ENCODE measurements at places on chromosomes 12 and 14.
A peak's percentile ranks its signal among the peaks of the same experiment; 100 is the strongest.

DNA sequence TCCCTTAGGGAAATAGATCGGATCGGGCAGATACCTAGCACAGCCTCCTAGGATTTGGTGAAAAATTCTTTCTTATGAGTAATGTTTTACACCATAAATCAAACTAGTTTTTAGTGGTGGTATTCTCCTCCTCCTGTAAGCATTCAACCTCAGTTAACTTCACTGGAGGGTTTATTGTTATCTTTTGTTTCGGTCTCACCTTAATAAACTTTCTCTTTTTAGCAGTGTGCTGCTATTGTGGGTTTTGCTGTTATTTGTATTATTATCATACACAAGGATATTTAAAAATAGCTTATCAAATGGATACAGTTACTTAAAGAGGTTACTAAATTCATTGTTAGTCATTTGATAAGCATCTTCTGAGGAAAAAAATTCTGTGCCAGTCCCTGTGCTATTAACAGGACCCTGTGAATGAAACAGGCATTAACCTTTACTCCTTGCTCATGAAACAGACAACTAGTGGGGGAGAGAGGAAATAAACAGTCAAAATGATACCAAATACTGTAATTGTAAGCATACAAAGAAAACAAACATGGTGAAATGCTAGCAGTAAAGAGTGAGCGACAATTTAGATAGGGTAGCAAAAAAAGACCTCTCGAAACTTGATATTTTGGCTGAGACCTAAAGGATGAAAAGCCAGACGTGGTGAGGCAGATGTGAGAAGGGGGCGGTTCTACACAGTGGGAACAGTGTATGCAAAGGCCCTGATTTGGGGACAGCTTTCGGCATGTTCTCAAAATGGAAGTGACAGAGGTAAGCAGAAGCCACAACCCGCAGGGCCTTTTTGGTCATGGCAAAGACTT is 178.7 kb upstream of the SOX5 start:
- DNase-seq = no peak

- no peak for DNase-seq
These were observed 104.6 kb downstream of the EFCAB11 start for GRCh38 chr14:89849931-89850330.

DNA sequence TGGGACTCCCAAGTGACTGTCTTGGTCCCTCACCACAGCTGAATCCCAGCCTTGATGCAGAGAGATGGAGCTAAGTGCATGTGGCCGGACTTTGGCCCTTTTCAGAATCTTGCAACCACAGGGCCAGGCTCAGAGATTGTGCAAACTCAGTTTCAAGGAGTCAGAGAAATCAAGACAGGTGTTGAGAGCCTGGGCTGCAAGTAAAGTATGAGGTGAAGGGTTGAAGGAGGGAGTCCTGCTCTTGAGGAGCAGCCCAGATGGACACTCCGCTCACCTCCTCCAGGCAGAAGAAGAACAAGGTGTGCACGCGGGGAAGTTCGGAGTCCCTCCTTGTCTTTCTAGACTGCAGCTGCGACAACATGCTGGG is 6.3 kb upstream of the BMP4 start:
- no peak for DNase-seq

DNA sequence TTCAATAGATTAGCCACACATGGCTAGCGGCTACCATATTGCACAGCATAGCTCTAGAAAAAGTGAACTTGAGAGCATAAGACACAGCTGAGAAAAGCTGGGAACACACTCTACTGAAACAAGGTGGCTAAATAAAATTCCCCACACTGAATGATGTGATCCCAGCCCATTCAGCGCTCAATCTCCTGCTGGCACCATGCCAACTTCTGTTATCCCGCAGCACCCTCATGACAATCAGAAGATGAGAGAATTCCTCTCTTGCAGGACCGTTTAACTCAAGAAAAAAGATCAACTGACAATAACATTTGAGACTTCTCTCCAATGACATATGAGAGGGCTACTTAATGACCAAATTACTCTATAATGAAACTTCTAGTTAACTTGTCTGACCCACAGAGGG is 115.4 kb downstream of the ADAMTS20 start:
- no peak for DNase-seq

GRCh38 chr12:11798856-11799501 is 149.5 kb downstream of the ETV6 start:
- DNase-seq = no peak

DNA sequence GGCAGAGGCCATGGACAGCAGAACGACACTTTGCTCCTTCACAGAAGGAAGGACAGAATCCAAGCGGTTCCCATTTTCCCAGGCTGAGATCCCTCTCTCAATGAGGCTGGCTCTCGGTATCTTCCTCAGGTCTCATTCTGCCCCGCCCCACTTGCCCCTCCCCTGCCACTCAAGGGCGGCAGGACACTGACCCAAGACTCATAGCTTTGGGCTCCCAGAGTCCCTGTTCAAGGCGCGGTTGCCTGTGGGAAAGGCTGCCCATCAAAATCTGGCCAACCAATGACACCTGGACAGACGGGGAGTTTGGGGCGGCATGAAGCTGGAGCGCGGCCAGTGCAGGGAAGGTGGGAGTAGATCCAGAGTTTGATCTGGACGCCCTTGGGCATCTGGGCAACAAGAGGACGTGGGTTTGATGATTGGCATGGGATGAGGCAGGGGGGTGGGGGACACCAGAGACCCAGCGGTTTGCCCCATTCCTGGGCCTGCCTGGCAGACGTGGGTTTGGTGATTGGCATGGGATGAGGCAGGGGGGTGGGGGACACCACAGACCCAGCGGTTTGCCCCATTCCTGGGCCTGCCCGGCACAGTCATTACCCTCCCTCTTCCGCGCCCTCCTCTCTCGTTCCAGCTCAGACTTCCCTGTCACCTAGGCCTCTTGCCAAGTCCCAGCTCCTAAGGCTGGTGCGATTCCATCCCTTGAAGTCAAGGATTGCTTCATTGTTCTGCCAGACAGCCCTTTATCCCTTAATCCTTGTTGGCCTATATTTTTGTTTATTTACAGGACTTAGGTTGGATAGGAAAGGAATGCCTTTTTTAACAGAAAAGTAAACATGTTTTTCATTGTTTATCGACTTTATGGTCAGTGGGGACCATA is 92.1 kb downstream of the NINJ2 start:
- DNase-seq = peak; percentile 52

GRCh38 chr14:73817020-73817655 is 34.5 kb upstream of the PTGR2 start:
- no peak for DNase-seq

DNA sequence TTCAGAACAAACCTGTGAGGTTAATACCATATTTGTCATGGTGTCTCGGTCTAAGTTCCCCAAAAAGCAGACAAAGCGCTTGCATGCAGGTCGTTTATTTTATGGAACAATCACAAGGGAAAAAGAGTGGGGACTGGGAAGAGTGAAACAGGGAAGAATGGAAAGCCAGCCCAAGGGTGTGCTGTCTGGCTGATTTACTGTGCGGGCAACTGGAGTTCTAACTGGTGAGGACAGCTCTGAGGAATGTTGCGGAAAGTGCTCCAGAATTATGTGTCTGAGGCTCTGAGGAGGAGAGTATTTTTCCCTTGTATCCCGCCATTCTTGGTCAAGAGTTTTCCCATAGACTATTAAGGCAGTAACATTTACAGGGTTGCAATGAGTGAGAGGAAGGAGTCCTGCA is 465.4 kb downstream of the RMST start:
- DNase-seq = no peak

- no peak for DNase-seq
These were observed 77.0 kb downstream of the MSRB3 start for GRCh38 chr12:65355461-65355860.

GRCh38 chr14:92568621-92569479 is 55.3 kb downstream of the RIN3 start:
- no peak for DNase-seq

- no peak for DNase-seq
These were observed 92.7 kb downstream of the DIP2B start for GRCh38 chr12:50597200-50598195.

Measured in hindlimb muscle (tissue), 1 donor.